NCI-H510A (cell line): ENCODE measurements at places on chromosomes 4 and X.

DNA sequence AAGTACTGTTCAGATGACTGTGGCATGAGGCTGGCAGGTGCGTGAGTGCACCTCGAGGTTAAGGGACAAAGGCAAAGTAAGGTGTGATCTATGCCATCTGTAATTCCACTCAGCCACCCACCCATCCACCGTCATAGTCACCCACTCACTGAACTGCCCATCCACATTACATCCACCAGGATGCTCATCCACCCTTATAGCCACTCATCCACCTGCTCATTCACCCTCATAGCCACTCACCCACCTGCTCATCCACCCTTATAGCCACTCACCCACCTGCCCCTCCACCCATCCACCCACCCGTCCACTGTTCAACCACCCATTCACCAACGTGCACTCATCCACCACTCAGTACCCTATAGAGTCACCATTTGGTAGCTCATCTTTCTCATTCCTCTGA lies 64.1 kb upstream of the UXT start:
- no peak for DNase-seq

- DNase-seq: no peak
Observed at GRCh38 chr4:117134386-117134785, 49.0 kb upstream of the TRAM1L1 start.

DNA sequence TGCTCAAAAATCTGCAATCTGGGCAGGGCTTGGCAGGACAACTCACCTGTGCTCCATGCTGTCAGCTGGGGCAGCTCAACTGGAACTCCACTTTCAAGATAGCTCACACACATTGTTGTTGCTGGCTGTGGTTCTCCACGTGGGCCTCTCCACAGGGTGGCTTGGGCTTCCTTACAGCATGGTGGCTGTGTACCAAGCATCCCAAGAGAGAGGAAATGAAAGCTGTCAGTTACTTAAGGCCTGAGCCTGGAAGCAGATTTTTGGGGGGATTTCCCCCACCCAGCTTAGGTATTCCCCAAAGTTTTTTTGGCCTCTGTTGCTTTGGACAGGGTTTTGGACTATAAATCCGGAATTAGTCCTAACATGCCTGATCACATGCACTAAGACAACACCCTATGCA lies 81.0 kb downstream of the BCOR start:
- DNase-seq: no peak

- DNase-seq: no peak
Observed at GRCh38 chr4:178632415-178632814, 1190.2 kb upstream of the AGA start.

DNA sequence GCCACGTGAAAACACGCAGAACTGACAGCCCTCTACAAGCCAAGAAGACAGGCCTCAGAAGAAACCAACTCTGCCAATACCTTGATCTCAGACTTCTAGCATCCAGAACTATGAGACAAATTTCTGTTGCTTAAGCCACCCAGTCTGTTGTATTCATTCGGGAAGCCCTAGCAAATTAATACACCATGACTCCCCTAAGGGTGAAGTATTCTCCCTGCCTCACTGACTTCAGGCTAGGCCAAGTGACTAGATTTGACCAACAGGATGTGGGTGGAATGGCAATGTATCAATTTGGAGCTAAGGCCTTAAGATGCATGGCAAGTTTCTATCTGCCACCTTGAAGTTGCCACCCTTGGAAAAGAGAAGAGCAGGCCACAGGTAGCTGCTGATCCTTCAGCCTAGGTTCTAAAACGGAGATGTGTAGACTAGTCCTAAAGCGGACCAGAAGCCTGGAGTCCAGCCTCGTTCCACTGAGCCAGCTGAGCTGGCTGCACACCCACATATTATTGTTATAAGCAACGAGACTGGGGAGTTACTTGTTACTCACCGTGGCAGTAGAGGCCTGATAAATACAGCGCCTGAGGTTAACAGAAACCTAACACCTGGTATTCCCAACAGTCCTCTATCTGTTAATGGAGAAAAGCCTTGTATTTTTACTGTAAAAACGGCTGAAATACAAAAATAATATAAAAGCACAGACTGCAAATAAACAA lies 16.4 kb downstream of the SCARB2 start:
- no peak for DNase-seq

DNA sequence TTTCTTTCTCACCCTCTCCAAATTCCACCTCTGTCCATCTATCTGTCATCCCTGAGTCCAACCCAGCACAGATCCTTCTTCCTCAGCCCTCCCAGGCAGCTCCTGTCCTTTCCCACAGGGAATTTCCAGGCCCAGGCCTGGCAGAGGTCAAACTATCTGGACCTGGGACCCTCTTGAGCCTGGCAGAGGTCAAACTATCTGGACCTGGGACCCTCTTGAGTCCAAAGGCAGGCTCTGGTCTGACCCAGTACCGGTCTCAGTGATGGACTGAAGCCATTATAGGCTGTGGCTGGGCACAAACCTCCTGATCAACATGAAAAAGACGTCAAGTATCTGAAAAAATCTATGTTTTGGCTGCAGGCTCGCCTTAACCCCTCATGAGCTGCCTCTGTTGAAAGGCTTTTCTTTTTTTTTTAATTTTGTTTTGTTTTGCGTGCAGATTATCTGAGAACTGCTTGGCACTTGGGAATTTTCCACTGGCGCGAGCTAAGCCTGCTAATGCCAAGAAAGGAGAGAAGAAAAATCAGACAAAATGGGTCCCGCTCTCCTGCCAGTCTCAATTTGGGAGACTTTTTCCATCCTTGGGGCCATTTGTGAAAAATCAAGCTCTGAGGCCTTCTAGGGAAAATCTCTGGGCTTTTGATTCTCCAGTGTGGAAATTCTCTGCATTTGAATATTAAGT lies 31.2 kb downstream of the MSX1 start:
- DNase-seq: no peak

DNA sequence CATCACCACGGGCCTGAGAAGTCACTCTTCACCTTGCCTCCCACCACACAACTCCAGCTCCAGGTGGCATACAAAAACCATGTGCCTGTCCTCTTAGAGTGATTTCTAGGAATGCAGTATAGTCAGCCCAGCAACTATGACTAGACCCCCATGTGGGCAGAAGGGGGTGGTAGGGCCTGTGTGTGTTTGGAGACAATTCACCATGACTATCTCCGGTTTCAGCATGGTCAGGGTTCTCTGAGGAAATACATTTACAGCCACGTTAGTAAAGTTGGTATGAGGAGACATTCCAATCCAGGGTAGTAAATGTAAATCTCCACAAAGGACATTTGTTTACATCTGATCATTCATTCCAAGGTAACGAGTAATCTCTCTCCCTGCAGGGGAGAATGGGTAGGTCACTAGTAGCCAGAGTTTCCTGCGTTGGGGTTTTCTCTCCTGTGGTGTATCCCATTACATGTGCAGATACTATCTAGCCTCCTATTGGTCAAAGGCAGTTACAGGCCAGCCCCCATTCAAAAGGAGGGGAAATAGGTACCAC lies 4.2 kb upstream of the MTMR1 start:
- DNase-seq: no peak

GRCh38 chrX:119189595-119189994 lies 46.5 kb upstream of the PGRMC1 start:
- DNase-seq: no peak

DNA sequence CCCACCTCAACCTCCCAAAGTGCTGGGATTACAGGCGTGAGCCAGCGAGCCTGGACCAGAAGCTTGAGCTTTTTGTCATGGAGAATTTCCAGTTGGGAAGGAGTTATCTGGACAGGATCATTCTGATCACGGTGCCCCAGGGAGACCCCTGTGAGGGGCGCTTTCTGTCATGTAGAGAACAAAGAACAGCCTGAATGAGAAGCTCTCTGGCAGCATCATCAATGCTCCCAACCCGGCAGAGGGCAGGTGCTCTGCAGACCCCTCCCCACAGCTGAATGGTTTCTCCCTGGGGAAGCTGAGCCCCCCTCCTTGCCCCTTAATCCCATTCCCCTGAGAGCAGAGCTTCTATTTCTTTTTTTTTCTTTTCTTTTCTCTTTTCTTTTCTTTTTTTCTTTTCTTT lies 7.3 kb upstream of the CSF2RA start:
- no peak for DNase-seq

GRCh38 chr4:92789741-92790140 lies 486.0 kb downstream of the GRID2 start:
- no peak for DNase-seq

GRCh38 chrX:77900688-77901087 lies 1.4 kb downstream of the COX7B start:
- no peak for DNase-seq

- no peak for DNase-seq
Observed at GRCh38 chr4:3790006-3790561, 23.9 kb downstream of the ADRA2C start.

DNA sequence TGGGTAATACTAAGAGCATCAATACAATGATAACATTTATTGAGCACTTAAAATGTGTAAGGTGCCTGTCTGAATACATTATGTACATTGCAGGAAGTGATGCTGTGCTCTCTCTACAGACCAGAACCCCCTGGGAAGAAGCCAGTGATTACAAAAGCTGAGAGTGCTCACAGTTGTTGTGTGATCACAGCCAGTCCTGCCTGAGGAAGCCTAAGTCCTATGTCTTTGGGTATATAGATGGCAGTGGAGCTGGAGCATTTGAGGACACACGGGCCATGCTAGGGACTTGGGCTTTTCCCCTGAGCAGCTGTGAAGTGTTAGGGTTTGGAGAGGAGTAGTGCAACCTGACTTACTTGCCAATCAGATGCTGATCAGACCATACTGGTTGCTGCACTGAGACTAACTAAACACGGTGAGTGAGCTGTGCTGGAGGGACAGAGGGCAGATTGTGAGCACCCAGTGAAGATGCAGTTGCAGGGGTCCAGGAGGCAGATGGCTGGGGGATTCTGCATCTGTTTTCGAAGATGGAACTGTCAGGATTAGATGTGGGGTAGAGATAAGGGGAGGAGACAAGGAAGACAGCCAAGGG lies 60.8 kb upstream of the TBC1D14 start:
- no peak for DNase-seq

DNA sequence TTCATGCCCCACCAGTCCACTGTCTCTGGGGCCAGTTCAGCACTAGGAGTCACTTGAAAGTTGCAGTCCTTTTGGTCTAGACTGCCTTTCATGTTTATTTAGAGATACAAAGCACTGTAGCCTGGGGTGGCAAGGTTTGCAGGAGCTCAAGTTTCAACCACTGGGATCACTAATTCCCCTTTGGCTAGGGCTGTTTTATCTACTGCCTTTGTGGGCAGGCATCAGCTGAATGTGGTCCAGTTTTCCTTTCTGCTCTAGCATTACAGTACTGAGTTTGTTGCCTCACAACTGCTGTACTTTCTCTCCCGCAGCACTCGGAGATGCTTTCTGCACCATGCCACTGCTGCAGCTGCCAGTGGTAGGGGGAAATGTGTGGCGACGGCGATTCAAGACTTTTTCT lies 222.3 kb upstream of the HDX start:
- no peak for DNase-seq

DNA sequence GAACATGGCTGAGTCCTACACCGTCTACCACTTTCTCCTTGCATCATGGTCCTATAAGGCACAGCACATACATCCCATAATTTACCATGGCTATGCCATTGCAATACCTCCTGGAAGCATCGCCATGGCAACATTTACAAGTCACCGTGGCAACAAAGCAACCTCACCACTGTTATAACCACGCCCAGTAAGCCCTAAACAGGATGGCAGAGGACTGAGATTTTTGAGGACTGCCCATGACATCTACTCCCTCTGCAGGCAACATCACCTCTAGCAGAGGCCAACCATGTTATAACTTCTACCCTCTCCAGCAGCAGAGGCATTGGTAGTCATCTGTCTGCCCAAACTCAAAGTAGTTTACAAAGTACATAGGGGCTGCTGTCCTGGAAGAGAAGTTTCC lies 29.7 kb downstream of the BCOR start:
- DNase-seq: no peak

GRCh38 chrX:153873282-153874084 lies 12.5 kb downstream of the L1CAM start:
- DNase-seq: no peak

GRCh38 chr4:99091216-99091575 lies 2.6 kb upstream of the ADH5 start:
- no peak for DNase-seq

- DNase-seq: no peak
Observed at GRCh38 chrX:69314436-69315348, 149.4 kb upstream of the PJA1 start.

GRCh38 chr4:27005501-27005900 lies 144.9 kb downstream of the STIM2 start:
- no peak for DNase-seq

DNA sequence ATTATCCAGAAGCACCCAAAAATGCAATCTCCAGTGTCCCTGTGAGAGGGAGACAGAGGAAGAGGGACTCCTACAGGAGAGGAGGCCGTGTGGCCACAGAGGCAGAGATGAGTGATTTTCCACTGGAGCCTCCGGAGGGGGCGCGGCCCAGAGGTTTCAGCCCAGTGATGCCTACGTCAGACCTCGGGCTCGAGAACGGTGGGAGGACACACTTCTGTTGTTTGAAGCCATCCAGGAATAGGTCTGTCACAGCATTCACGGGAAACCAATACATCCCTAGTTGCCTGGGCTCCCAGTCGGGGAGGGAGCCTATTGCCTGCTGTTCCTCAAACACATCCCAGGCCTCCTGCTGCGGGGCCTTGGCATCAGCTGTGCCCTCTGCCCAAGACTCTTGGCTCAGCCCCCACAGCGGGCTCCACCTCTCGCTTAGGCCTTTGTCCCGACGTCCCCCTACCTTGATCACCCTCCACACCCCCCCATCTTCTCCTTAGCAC lies 39.2 kb upstream of the HMX1 start:
- DNase-seq: no peak

DNA sequence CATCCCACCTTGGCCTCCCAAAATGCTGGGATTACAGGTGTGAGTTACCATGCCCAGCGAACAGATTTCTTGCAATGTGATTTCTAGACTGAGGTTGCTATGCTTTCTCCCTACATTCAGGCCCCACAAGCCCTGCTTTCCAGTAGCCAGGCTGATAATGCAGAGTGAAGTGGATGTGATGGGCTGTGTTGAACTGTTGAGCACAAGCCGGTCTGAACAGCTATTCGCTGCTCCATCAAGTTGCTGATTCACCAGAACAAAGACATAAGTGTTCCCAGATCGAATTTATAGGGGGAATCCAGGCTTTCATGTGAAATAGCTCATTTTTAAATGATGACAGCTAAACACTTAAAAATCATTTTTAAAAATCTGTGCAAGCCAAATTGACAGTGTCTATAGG lies 8.0 kb downstream of the NIPAL1 start:
- DNase-seq: no peak

DNA sequence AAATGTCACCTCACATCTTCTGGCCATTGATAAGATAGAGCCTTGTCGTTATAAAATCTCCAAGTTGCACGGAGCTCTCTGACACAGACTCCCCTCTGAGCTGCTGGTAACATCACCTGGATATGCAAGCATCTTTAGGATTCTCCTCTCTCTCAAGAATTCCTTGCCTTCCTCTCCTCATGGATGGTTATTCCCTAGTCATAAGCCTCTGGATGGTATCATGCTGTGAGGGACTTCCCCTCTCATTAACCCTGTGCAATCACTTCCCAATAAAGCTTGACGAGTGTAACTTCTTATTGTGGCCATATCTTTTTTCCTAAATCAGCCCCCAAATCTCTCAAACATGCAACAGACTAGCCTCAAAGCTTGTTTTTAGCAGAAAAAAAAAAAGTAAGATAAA lies 1057.0 kb upstream of the SLIT2 start:
- DNase-seq: no peak
